Fibroblast of lung (primary cell): ENCODE measurements at places on chromosomes 5 and 9.

GRCh38 chr5:164345173-164345849 lies 839.9 kb downstream of the MAT2B start:
- peak; percentile 86 for DNase-seq

- DNase-seq, result peak; percentile 62
Measured at GRCh38 chr5:168786147-168786546, 207.0 kb upstream of the PANK3 start.

- DNase-seq, result peak; percentile 40
Measured at GRCh38 chr5:81302596-81302995, 1.2 kb downstream of the ZCCHC9 start.

- no peak for DNase-seq
Measured at GRCh38 chr5:73637565-73637964, 11.6 kb downstream of the ARHGEF28 start.

GRCh38 chr5:132060501-132061161 lies at the start of gene IL3:
Gene IL3 (plus strand): TSS chr5:132060655. CDS start chr5:132060707, 52 bp downstream.
- DNase-seq, result no peak

- DNase-seq, result peak; percentile 92
Measured at GRCh38 chr9:134707031-134707680, 65.6 kb downstream of the COL5A1 start.

GRCh38 chr9:129131300-129132145 lies 20.3 kb downstream of the PTPA start:
- DNase-seq, result peak; percentile 65

DNA sequence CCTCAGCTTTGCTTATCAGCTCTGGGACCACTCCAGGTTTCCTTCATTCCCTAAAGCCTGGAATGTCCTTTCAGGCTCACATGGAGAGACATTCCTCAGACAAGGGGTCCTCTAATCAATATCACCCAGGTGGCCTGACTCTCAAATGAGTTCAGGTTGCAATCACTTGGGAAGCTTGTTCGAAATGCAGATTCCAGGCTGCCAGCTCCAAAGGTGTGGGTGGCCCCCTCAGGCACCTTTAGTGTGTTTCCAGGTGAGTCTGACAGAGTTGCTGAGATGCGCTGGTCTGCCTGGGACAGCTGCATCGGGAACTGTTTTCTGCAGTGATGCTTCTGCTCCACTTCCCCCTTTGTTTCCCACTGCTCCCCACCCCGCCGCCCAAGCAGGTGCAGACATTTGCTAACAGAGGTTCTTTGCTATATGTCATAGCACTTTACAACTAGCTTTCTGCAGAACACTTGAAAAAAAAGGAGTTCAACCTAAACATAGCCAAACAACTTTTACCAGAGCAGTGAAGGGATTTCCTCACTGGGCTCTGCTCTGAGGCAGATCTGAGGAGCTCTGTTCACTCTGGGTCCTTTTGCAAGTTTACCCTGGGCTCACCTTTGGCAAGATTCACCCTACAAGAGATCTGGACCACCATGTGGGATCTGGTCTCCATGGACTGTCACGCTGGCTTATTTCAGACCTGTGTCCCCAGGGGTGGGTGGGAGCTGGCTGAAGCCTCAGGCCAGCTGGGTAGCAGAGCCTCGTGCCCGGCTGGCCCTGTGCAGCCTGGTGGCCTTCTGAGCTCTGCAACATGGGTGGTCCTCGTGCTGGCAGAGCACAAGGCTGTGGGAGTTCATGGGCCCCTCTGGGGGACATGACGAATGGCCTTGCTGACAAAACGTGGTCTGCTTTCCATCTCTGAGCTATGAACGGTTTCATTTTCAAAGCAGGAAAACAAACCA lies 539.6 kb downstream of the CCDC171 start:
- no peak for DNase-seq

DNA sequence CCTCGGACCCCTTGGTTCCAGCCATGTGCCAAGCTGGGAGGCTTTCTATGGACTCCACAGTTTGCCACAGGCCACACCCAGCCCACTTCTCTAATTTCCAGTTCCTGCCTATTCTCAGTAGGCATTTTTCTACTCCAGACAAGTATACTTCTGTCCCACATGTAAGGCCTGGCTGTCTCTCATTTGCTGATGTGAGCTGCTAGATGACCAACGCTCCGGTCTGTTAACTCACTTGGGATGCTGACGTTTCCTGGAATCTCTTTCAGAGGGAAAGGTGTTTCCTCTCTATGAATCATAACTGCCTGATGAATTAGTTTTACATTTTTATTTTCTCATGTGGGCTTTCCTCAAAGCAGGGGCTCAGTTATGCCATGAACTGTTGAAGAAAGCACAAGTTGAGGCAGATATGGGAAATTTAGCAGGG lies 36.3 kb downstream of the ERGIC1 start:
- peak; percentile 98 for DNase-seq

DNA sequence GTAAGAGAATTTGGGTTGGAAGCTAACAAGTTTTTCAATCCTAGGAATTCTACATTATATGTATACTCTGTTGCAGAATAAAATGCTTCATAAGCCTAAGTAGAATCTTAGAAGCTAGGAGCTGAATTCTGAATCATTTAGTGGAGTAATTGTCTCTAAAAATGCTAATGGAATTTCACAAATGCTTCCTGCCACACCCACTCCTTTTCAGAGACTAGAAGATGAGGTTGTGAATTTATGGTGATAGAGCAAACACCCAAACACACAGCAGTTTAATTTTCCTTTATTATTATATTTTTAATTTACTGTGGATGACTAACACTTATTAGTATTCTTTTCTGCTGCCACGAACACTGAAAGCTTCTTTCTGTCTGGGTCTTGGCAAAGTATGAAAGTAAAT lies 208.0 kb upstream of the PDE4D start:
- DNase-seq, result no peak

- DNase-seq, result no peak
Measured at GRCh38 chr9:80931163-80931562, 758.2 kb downstream of the TLE1 start.

- DNase-seq, result no peak
Measured at GRCh38 chr5:103465891-103466290, 96.7 kb downstream of the NUDT12 start.

- DNase-seq, result no peak
Measured at GRCh38 chr5:149156435-149157083, 15.3 kb downstream of the ABLIM3 start.

GRCh38 chr5:74206579-74207550 lies 433.7 kb downstream of the ENC1 start:
- DNase-seq, result peak; percentile 76

DNA sequence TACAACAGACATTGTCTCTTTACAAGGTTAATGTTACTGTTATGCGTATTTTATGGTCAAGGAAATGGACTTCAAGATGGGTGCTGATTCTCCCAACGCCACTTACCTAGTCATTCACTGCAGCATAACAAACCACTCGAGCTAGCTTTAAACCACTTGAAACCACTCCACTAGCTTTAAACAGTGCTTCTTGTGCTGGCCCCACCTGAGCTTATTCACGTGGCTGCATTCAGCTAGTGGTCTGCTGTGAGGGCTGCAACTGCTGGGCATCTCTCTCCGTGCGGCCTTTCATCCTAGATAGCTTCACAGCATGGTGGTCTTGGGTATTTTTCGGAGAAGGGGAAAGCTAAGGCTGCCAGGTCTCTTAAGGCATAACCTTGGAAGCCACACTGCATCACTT lies 3.5 kb upstream of the HRH2 start:
- DNase-seq, result no peak

DNA sequence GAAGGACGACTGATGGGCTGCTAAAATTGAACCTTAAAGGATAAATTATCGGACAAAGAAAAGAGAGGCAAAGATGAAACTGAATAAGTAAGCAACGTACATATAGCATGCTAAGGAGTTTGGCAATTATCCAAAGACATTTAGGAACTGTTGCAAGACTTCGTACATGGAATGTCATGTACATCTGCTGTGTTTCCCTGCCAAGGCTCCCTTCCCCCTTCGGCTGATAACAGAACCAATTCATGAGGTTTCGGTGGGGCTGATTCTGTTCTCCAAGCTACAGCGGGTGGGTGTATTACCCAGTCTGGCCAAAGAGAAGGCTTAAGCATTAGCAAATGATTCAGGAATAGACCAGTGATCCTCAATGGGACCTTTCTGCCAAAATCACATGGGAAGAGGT lies 190.9 kb upstream of the FREM1 start:
- DNase-seq, result peak; percentile 83

GRCh38 chr5:53055365-53055764 lies 54.2 kb downstream of the MOCS2 start:
- no peak for DNase-seq

GRCh38 chr9:89675058-89675742 lies 70.4 kb downstream of the GADD45G start:
- DNase-seq, result peak; percentile 15

DNA sequence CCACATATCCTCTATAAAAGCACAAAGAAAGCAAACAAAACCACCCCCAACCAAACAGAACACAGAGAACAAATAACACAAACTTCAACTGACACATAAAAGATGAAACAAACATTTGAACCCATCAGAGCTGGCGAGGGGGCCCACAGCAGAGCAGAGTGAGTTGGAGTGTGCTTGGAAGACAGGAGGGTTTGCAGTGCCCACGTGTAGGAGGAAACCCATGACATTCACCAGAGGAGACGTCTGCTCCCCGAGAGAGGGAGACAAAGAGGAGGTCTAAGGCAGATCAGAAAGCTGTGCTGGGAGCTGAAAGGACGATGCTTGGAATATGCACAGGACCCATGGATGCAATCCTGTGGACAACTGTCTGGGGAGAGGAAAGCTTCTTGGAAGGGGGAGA lies 27.0 kb downstream of the MRPL36 start:
- DNase-seq, result peak; percentile 58

- no peak for DNase-seq
Measured at GRCh38 chr9:126665644-126666035, 51.9 kb downstream of the LMX1B start.

- no peak for DNase-seq
Measured at GRCh38 chr9:34072410-34072809, 23.7 kb upstream of the UBAP2 start.

- DNase-seq, result no peak
Measured at GRCh38 chr5:160152287-160152686, 33.0 kb upstream of the PWWP2A start.

- peak; percentile 50 for DNase-seq
Measured at GRCh38 chr9:71819115-71819739, 50.9 kb upstream of the CEMIP2 start.

DNA sequence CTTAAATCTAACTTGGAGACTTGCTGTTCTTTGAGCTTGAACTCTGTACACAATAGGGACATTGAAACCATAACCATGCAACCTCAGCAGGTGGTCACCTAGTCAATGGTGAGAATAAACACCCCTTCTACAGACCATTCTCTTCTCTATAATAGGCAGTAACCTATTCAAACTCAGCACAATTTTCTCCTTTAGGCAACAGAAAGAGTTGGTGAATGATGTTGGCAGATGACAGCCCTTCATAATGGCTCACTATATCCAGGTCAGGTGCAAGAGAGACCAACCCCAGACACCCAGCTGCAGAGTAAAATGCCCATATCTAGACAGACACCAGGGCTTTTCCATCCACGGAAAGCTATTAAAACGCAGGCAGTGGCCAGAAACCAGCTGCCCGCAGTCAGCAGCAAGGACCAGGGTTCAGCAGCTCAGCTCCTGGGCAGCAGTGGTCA lies 106.7 kb downstream of the SERINC5 start:
- no peak for DNase-seq
